Activated CD4-positive, alpha-beta T cell treated with anti-CD3 and anti-CD28 coated beads, Interleukin-2, amount 50 U/mL, for 48 hours (primary cell): ENCODE measurements at places on chromosomes 3 and 15.

DNA sequence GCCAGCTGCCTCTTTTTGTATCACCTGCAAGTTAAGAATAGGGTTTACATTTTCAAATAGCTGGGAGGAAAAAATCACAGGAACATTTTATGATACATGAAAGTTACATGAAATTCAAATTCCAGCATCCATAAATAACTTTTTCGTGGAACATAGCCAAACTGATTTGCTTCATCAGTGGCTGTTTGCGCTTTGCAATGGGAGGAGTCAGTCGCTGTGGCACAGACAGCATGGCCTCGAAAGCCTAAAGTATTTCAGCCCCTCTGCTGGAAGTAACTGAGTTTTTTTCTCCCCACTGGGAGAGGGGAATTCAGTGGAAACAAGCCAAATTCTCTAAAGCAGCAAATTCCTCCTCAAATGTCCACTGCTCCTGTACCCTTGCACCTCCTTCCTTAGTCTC lies 271.9 kb downstream of the SUCLG2 start:
- no peak for DNase-seq

GRCh38 chr3:23653647-23654525 lies 151.9 kb upstream of the UBE2E1 start:
- DNase-seq, result no peak

GRCh38 chr15:49290191-49290590 lies 120.1 kb downstream of the GALK2 start:
- DNase-seq, result no peak

GRCh38 chr3:3998140-3998922 lies 199.1 kb downstream of the LRRN1 start:
- peak; percentile 13 for DNase-seq

DNA sequence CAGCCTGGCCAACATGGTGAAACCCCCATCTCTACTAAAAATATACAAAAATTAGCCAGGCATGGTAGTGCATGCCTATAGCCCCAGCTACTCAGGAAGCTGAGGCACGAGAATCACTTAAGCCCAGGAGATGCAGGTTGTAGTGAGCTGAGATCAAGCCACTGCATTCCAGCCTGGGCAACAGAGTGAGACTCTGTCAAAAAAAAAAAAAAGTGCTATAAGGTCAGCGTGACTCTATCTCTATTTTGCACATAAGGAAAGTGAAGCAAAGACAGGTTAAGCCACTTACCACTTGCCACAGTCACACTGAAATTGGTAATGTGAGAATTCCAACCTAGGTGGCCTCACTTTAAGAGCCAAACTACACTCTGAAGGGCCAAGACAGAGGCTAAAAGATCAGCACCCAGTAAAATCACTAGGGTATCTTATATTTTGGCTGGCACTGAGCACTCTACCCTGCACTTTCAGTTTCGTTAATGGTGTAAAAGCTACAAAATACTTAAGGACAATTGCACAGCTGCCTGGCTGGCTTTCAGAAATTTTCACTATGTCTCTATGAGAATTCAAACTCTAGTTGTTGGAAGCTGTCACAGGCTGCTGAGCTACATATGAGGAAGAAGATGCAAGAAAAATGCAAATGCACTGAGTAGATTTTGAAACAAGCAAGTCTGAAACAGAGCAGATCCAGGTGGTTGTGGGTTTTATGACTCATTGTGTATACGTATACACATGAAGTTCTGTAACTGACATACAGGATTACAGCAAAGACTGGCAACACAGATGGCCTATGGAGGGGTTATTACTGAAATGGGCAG lies 32.7 kb downstream of the TRANK1 start:
- no peak for DNase-seq
